Left renal cortex interstitium (tissue), 4 donors: ENCODE measurements at places on chromosomes 1 and 21.

- no peak for DNase-seq
These were observed 1.4 kb downstream of the LDLRAD1 start for GRCh38 chr1:54016343-54017282.

DNA sequence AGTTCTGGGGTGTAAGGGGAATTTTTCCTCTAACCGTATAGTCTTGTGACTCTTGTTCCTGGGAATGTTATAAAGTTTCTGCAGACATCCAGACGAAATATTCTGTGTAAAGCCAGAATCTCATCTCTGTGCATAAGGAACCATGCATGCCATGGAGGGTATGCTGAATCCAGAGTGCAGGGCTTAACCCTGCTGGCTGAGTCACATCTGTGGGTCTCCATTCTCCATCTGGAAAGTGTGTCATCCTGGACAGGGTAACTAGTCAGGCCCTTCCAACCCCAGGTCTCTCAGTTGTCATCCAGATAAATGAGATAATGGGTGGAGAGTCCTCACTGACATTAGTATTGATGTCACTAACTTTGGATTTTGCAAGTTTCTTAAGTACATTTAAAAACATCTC lies 48.8 kb downstream of the ATP5PO start:
- no peak for DNase-seq

DNA sequence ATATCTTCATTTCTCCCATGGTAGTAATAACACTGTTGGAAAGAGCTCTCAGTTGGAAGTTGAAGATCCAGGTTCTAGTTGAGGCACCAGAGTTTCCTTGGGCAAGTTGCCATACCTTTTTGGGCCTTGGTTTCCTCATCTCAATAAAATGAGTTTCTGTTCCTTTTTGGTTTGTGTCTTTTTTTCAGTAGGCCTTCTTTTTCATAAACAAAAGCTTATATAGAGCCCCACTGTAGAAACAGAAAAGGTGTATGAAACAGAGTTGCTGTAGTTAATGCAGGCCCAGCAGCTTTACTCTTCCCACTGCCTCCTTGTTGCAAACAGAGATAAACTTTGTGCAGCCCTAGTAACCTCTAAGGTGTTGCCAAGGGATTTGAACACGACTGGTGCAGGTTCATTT lies 41.7 kb downstream of the WNT4 start:
- DNase-seq: no peak

DNA sequence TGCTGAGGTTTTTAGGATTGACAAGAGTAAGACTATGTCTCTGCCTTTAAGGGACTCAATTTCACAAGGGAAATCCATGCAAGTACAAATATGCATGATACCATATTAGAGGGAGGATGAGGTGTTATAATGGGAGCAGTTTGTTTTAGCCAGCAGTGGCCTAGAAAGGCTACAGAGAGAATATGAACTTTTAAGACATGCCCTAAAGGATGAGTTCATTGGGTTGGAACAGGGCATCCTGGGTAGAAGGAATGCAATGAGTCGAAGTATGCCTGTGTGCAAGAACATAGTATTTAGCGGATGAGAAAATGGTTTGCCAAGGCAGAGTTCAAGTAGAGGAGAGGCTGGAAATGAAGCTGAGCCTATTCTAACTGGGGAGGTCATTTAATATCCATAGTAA lies 32.6 kb upstream of the LEPR start:
- DNase-seq: no peak

GRCh38 chr1:5254975-5255374 lies 600.6 kb downstream of the AJAP1 start:
- DNase-seq: no peak

DNA sequence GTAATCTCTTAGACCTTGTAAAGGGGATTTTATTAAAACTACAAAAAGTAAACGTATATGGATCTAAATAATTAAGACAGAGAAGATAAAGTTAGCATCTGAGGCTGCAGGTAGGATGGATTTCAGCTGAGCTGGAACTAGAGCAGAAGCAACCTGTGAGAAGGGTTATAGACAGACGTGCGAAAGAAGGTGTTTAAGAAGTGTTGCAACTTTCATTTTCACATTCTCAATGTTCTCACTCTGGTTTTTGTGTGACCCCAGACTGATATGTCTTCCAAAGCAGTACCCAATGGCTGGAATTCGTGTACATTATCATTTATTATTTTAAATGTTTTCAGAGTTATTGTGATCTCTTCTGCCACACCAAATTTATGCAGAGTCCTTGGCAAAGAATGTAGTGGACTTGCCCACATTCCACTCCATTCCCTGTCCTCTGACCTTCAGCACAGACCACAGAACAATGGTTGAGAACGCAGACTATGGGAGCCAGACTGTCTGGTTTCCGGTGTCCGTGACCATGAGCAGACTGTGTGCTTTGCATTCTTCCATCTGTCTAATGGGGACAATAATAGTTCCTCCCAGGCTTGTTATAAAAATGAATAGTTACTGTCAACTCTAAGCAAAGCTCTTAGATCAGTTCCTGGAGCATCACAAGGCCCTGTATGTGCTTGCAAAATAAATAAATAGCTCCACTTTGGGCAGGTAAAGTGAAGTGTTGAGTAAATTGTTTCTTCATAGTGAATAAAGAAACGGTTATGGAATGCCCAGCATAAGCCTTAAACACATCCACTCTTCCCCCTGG lies 140.6 kb upstream of the SAMSN1 start:
- DNase-seq: no peak

GRCh38 chr21:33368124-33368523 lies 35.1 kb upstream of the IFNGR2 start:
- DNase-seq: no peak

GRCh38 chr1:117061986-117062415 lies 1.9 kb downstream of the TTF2 start:
- DNase-seq: no peak

- DNase-seq: no peak
These were observed 85.9 kb downstream of the MRPL37 start for GRCh38 chr1:54285815-54286345.

- DNase-seq: no peak
These were observed 77.2 kb upstream of the SIPA1L2 start for GRCh38 chr1:232707142-232707541.

DNA sequence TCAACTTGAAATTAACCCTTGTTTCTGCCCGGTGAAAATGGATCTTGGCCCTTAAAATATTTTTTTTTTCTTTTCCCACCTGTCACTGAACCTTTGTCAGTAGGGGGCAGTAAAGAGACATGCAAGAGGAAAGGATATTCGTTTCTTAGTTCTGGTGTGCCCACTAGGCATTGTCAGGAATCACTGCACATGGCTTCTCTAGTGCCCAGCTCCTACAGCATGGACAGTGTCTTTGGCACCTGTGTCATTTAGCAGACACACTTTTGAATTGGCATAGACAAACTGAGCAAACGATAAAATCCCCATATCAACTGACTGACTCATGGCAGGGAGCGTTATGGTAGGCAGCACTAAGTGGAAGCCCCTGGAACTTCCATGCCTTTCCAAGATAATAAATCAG lies 1048.1 kb downstream of the BRINP3 start:
- no peak for DNase-seq

GRCh38 chr1:31822766-31823165 lies 6.9 kb upstream of the SPOCD1 start:
- no peak for DNase-seq

- DNase-seq: no peak
These were observed 44.5 kb upstream of the VAMP3 start for GRCh38 chr1:7726623-7727022.

- DNase-seq: no peak
These were observed 37.0 kb upstream of the PDE9A start for GRCh38 chr21:42616446-42616845.

- no peak for DNase-seq
These were observed 443.1 kb downstream of the TTLL7 start for GRCh38 chr1:83555871-83556270.

- DNase-seq: no peak
These were observed 428.8 kb downstream of the SMYD3 start for GRCh38 chr1:246078126-246078887.

GRCh38 chr1:15206418-15207030 lies 40.5 kb upstream of the FHAD1 start:
- no peak for DNase-seq

GRCh38 chr1:4928186-4928585 lies 273.8 kb downstream of the AJAP1 start:
- DNase-seq: no peak

DNA sequence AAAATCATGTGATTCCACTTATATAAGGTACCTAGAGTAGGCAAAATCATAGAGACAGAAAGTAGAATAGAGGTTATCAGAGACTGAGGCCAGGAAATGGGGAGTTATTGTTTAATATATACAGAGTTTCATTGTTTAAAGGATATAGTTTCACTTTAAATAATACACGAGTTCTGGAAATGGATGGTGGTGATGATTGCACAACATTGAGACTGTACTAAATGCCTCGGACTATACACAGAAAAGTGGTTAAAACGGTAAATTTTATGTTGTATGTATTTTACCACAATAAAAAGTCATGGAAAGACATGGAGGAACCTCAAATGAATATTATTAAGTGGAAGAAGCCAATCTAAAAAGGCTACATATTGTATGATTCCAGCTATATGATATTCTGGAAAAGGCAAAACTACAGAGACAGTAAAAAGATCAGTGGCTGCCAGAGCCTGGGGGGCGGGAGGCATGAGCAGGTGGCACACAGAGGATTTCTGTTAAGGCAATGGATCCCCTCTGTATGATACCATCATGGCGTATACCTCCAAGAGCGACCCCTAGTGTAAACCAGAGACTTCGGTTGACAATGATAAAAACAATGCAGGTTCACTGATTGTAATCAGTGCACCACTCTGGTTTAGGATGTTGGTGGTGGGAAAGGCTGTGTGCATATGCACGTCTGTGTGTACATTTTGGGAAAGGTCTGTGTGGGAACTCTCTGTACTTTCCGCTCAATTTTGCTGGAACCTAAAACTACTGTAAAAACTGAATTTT lies 7.5 kb downstream of the C1orf198 start:
- DNase-seq: no peak

GRCh38 chr21:38294609-38295008 lies 37.8 kb downstream of the KCNJ15 start:
- DNase-seq: no peak

DNA sequence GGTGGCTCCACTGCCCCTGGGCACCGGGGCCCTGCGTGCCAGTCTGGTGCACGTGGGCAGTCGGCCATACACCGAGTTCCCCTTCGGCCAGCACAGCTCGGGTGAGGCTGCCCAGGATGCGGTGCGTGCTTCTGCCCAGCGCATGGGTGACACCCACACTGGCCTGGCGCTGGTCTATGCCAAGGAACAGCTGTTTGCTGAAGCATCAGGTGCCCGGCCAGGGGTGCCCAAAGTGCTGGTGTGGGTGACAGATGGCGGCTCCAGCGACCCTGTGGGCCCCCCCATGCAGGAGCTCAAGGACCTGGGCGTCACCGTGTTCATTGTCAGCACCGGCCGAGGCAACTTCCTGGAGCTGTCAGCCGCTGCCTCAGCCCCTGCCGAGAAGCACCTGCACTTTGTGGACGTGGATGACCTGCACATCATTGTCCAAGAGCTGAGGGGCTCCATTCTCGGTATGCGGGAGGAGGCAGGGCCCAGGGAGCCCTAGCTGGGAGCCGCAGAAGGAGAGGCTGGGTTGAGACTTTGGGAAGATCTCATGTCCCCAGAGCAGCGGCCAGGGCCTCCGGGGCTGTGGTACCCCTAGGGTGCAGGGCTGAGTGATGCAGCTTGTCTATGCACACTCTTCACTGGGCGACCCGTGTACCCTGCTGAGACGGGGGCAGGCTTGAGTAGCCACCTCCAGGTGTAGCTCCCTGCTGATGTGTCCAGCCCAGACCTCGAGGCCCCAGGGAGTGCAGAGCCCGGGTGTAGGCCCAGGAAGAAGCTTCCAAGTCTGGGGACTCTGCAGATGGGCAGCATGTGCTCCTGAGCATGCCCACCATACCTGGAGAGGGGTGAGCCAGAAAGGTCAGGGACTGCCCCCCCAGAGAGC lies 1.8 kb downstream of the VWA1 start:
- no peak for DNase-seq

GRCh38 chr1:230737622-230738262 lies 9.4 kb upstream of the CAPN9 start:
- DNase-seq: no peak

- no peak for DNase-seq
These were observed 15.0 kb upstream of the TGFB2 start for GRCh38 chr1:218330043-218330623.

DNA sequence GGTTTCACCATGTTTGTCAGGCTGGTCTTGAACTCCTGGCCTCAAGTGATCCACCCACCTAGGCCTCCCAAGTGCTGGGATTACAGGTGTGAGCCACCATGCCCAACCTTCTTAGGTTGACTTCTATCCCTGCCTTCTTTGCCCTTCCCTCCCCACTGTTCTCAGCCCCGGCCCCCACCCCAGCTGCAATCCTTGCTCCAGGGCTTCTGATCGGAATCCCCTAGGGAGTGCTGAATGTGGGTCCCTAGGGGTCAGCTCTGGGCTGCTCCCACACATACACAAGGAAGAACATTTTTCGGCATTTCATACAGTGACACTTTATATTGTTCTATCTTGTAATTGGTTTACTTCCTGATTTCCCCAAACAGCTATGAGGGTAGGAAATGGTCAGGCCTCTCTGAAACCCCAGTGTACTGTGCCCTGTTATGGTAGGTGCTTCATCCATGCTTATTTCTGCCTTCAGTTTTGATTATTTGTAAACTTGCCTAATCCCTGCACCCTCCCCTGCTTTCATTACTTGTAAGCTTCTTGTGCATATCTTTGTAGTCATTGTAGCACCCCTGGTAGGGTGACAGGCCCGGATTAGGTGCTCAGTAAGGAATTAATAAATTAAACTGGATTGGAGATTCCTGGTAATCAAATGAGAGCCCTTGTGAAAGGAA lies 5.8 kb upstream of the SRP9 start:
- DNase-seq: no peak

DNA sequence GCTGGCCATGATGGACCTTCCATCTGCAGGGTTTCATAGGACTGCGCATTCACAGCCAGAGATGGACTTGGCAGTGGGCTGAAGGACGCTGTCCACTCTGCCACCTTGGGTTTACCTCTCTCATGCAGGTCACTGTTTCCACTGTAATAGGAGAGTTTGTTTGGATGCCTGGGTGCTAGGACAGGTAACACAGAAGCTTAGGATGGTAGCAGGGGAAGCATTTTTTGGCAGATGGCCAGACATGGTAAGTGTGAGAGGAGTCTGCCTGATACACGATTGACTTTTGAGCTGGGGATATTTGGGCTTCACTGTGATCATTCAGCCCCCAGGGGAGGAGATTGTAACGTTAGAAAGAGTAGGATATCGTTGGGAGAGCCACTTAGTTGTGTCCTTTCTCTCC lies 11.8 kb downstream of the PSEN2 start:
- no peak for DNase-seq

DNA sequence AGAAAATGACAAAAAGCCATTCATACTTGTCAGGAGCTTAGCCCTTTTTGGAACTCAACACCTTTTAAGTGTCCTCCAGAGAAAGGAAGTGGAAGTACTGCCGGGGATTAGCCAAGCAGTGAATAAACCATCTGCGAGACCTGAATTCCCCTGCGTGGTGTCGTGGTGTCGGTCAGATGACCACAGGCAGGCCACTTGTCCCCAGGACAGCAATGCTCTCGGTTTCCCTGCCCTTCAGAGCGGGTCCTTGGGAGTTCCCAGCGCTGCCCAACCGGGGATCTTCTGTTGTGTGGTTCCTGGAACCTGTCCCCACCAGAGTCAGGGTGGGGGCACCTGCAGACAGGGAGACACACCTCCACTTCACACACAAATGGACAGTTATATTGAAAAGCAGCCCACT lies 9.2 kb downstream of the GPR157 start:
- DNase-seq: no peak
